EH (cell line): ENCODE measurements at places on chromosomes 2 and 18.

- DNase-seq: peak; percentile 78
Observed at GRCh38 chr2:219155054-219155644, 5.5 kb downstream of the NHEJ1 start.

- no peak for DNase-seq
Observed at GRCh38 chr18:61894751-61895524, 2.1 kb upstream of the RNF152 start.

DNA sequence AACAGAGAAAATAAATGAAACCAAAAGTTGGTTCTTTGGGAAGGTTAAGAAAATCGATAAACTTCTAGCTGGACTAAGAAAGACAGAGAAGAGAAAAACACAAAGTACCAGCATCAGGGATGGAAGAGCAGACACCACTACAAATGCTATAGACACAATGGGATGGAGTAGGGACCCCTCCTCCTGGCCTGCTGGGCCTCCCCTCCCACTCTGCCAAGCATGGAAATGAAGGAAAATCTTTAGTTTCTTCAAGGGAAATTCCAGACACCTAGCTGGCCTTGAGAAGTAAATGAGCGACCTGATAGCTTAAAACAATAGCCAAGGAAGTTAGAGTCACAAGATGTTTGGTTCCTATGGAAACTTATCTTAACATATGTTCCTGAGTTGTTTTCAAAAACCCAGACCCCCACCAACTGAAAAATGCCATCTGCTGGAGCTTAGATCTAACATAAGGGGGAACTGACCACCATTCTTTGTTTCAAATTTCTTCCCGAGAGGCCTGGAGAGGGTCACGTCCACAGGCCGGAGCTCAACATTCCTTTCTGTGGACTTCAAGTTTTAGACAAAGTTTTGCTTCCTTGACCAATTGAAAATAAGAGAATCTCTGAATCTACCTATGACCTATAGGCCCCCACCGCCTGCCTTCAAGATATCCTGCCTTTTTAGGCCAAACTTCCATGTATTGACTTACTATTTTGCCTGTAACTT, 101.9 kb downstream of the BIN1 start:
- no peak for DNase-seq

DNA sequence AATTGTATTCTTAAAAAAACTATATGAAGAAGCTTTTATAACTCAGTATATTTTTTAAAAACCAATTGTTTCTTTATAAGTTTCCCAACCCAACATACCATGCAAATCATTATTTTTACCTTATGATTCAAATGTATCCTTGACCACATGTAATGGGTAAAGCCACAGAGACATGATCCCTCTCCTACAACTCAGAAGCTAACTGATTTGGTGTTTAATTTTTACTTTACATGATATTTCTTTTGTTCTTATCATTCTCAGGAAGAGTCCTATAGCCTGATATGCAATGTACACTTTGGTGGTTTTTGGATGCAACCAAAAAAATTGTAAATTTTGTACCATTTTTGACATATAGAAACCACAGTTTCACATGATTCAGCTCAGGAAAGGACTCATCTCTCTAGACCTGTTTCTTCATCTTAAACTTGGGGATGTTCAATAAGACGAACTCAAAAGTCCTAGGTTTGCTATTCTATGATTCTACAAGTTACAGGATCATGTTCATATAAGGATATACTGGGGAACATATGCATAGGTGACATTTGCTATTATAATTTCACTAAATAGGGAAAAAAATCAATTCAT, 85.2 kb upstream of the RBBP8 start:
- DNase-seq: no peak

DNA sequence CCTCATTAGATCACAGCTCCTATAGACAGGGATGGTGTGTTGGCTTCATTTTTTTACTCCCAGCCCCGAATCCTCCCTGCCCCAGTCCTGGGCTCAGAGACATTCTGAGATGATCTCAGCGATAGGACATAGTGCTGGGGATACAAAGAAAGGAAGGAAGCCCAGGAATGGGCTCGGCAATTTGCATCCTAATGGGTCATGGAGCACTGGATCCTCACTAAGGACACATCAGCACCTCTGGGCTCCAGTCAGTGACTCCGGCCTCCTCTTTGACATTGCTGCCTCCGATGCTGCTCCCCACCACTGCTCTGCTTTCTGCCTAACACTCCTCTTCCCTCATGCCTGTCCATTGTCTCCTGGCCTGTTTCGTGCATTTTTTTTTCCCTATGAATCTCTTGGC, 489.1 kb downstream of the STK39 start:
- no peak for DNase-seq

- DNase-seq: no peak
Observed at GRCh38 chr18:70195014-70195614, 10.4 kb downstream of the RTTN start.

- DNase-seq: no peak
Observed at GRCh38 chr2:186611526-186611925, 21.7 kb downstream of the ITGAV start.

GRCh38 chr2:81645745-81646301, 1341.3 kb upstream of the LRRTM1 start:
- no peak for DNase-seq

GRCh38 chr2:222912117-222912516, 51.3 kb downstream of the ACSL3 start:
- DNase-seq: peak; percentile 36

GRCh38 chr2:23503682-23504081, 118.7 kb downstream of the KLHL29 start:
- DNase-seq: no peak

- DNase-seq: no peak
Observed at GRCh38 chr18:56598422-56598821, 40.0 kb downstream of the TXNL1 start.

- no peak for DNase-seq
Observed at GRCh38 chr2:190659553-190659952, 10.7 kb downstream of the NAB1 start.

GRCh38 chr2:15713475-15713874, 121.8 kb downstream of the DDX1 start:
- no peak for DNase-seq

GRCh38 chr18:45670281-45670962, 53.6 kb upstream of the SLC14A1 start:
- DNase-seq: peak; percentile 57

DNA sequence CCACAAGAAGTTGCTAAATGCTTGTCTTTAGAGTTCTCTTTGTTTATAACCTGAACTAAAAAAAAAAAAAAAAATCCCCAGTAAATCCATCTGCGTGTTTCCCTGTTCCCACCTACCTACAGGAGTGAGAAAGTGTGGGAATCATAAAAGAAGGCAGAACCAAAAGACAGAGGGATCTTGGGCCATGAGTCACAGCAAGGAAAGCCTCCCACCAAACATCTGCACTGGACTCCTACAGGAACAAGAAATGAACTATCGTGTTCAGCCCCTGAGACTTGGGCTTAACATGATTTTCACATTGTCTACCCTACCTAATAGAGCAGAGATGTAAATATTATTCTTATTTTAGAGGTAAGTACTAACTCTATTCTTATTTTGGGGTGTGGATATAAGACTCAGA, 1761.2 kb upstream of the CELF4 start:
- DNase-seq: no peak

DNA sequence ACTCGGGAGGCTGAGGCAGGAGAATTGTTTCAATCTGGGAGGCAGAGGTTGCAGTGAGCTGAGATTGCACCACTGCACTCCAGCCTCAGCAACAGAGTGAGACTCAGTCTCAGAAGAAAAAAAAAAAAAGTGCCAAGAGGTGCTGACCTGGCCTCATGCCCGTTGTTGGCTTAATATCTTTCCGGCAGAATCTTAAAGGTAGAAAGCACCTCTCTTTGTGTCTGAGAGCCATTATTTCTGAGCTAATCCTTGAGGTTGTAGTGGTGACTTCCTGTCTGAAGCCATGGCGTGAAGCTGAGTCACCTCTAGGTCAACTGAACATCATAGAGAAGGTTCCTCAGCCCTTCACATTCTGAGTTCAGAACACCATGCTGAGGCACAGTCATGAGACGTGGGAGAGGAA, 60.4 kb downstream of the WDSUB1 start:
- DNase-seq: peak; percentile 65

DNA sequence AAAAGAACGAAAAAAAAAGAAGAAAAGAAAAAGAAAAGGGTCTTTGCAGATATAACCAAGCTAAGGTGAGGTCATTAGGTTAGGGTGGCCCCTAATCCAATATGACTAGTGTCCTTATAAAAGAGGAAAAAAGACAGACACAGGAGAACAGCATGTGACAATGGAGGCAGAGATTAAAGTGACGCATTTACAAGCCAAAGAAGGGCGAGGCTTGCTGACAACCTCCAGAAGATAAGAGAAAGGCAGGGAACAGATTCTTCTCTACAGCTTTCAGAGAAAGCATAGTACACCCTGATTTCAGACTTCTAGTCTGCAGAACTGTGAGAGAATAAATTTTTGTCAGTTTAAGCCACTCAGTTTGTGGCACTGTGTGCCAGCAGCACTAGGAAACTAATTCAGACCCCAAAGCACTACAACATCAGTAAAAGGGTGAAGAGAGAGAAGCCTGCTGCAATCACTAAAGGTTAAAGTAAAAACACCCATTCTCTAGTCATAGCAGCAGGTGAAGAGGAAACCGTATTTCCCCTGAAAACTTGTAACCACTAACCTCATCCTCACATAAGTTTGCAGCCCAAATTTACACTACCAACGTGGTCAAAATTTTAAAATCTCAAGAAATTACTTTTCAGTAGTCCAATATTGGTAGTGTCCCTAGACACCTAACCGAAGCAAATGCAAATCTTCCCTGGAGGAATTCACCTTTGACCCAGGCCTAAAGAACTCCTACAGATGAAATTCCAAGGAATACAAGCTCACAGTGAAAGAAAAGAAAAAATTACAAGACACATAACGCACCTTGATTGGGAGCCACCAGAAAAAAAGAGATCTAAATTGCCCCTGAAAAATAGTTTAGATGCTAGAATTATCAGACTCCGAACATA, 17.5 kb downstream of the REEP1 start:
- DNase-seq: no peak

DNA sequence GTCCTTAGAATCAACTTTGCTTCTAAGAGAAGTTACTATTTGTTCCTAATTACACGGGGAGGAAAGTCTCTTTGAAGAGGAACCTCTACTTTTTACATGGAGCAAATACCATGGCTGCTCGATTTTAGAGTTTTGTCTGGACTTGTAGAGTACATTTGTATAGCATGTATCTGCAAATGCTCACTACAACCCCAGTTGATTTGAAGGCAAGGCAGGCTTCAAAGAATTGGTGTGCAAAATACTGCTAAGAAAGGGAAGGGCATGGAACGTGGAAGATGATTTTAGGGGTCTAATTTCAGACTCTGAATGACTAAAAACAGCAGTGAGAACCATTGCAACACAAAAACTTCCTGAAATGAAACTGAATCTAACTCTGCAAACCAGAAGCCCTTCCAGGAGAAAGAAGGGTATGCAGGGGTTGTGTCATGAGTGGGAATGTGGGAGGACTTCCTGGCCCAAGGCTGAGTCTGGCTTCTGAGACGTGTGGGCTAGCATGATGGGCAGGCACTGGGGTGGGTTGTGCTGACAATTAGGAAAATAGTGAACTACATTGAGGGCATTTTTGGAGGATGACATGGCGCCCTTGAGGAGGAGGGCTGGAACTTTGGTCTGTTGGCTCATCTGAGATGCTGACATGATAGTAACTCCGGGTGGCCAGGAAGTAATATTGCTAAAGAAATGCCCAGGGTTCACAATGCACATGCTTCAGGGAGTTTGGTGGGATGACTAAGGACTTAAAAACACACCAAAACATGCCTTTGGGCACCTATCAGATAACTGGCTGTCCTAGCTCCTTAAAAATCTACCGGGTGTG, 18.9 kb upstream of the IL1R2 start:
- peak; percentile 98 for DNase-seq

GRCh38 chr2:121356058-121356640, 71.1 kb upstream of the TFCP2L1 start:
- DNase-seq: peak; percentile 70

GRCh38 chr18:31554776-31555175, 36.9 kb upstream of the TTR start:
- DNase-seq: no peak

DNA sequence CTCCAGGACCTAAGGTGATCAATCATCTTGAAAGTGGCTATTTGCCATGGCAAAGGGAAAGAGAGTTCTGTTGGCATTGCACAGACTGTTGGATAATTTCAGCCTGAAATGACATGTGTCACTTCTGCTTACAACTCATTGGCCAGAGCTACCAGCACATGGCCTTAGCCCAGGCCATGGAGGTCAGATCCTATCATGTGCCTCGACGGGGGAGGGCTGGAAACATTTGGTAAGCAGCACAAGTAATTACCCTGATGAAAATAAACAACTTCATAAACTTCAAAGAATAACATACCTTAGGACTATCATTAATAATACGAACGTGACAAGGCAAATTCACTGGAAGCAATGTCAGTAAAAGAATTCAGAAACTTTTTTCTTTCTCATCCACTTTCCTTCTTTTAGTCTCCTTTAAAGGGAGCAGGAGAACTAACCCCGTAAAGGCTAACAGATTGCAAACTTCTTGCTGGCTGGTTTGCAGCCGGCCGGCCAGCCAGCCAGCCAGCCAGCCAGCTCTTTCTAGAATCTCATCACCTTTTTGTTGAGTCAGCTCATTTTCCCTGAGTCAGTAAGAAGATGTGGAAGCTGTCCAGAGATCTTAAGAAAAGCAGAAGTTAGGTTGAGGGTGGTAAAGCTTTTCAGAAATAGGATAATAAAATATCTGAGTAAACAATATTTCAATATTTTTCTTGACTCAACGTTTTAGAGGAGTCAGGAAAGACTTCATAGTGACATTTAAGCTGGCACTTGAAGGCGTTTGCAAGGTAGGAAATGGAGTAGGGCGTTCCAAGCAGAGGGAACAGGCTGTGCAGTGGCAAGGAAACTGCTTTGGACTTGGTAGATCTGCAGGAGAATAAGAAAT, 31.9 kb downstream of the CNRIP1 start:
- no peak for DNase-seq

DNA sequence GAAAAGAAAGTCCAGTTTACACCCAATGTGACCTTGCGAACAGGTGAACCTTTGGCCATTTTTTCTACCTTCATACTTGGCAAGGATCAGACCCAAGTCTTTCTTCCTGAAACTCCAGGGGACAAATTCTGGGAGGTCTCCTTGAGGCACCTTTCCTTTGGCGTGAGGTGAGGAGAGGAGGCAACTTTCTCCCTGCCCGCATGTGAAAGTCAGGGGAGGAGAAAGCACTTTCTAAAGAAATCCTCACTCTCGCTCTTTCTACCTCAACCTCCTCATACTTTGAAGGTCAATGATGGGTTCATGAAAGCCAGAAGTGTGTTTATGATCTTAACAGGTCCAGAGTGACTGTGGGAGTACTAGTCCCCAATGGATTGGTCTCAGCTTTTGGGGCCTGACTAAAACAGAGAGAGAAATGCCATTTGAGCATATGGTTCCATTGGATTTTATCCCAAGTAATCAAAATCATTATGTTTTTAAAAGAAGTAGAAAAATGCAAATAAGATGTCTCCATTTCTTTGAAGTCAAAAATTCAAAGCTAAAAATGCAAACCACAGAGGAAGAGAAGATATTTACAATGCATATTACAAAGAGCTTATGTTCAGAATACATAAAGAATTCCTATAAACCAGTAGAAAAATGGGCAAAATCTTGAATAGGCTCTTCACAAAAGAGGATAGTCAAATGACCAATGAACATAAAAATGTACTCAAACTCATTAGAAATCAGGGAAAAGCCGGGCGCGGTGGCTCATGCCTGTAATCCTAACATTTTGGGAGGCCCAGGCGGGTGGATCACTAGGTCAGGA, 15.6 kb upstream of the PPM1B start:
- DNase-seq: no peak
